Lower leg skin (tissue), 4 donors: ENCODE measurements at places on chromosomes 16 and 17. TPM values are rescaled to one million over a fixed set of nuclear protein-coding genes. Genes with fewer than 3 reads are reported as not detected.

DNA sequence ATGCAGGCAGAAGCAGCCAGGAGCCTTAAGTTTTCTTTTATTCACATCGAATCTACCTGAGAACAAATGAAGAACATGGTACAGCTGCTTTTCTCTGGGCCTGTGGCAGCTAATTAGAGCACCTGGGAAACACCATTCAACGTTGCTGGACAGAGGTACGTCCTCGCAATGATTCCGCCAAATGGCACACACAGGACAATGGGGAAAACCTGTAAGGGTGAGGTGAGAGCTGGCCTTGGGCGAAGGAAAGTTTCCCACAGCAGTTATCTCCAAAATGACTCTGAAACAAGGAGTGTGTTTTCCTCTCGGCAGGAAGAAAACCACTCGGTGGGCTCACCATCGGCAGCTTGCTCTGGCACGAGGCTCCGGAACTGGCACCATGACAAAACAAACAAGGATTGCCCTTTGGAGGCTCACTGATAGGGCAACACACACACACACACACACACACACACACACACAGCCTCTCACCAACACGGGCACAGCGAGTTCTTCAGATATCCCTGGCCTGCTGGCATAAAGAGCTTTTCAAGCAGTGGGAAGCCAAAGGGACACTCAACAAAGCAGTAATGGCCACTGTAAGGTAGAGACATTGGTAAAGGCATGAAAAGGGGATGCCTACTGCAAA lies 73.7 kb downstream of the ZFHX3 start:
- no peak for DNase-seq

DNA sequence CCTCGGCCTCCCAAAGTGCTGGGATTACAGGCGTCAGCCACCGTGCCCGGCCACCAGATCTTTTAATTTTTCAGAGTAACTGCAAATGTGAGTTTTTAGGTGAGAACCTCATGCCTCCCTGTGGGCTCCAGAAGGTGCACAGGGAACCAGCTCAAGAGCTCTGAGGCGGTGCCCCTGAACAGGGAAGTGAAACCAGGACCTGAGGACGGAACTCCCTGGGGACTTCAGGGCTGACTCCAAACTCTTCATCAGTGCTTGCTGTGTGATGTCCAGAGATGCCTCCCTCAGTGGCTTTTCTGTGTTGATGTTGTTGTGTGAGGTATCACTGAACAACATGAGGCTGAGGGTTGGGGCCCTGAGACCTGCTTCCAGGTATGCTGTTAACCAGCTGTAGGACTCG lies 23.8 kb downstream of the SLC12A3 start:
- no peak for DNase-seq

- no peak for DNase-seq
Observed at GRCh38 chr16:76121636-76122035, 155.6 kb upstream of the CNTNAP4 start.

- no peak for DNase-seq
Observed at GRCh38 chr16:23339787-23340186, 37.7 kb downstream of the SCNN1B start.

DNA sequence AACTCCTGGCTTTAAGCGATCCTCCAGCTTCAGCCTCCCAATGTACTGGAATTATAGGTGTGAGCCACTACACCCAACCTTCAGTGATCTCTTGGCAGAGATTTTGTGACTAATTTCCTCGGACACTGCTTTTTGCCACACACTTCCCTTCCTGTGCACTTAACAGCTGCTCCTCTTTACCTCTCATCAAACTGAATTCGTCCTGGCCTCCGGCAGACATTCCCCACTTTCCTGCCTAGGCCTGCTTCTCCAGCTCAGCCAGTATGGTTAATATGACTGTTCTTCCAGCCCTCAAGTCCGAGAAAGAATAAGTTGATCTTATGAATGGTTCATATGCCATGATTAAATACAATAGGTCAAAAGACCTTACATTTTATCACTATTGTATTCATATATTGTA lies 69.0 kb upstream of the MTMR4 start:
- DNase-seq = no peak

DNA sequence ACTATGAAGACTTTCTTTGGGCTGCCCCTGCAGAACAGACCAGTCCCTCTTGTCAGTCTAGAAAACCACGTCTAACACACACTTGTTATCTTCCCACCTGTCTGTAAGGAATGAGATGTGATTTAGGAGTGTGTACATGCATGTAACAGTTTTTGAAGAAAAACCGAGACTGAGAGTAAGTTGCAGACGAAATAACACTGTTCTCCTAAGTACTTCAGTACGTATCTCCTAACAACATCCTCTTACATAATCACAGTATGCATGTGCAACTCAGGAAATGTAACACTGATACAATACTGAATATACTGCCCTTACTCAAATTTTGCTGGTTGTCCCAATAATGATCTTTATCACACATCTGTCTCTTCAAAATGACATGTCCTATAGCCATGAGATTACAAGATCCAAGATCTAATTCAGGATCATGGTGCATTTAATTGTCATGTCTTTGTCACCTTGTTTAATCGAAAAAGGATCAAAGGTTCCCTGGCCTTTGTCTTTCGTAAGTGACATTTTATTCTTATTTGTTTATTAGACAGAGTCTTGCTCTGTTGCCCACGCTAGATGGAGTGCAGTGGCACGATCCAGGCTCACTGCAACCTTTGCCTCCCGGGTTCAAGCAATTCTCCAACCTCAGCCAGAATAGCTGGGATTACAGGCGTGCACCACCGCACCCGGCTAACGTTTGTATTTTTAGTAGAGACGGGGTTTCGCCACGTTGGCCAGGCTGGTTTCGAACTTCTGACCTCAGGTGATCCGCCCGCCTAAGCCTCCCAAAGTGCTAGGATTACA lies 25.6 kb downstream of the CREBBP start:
- no peak for DNase-seq

DNA sequence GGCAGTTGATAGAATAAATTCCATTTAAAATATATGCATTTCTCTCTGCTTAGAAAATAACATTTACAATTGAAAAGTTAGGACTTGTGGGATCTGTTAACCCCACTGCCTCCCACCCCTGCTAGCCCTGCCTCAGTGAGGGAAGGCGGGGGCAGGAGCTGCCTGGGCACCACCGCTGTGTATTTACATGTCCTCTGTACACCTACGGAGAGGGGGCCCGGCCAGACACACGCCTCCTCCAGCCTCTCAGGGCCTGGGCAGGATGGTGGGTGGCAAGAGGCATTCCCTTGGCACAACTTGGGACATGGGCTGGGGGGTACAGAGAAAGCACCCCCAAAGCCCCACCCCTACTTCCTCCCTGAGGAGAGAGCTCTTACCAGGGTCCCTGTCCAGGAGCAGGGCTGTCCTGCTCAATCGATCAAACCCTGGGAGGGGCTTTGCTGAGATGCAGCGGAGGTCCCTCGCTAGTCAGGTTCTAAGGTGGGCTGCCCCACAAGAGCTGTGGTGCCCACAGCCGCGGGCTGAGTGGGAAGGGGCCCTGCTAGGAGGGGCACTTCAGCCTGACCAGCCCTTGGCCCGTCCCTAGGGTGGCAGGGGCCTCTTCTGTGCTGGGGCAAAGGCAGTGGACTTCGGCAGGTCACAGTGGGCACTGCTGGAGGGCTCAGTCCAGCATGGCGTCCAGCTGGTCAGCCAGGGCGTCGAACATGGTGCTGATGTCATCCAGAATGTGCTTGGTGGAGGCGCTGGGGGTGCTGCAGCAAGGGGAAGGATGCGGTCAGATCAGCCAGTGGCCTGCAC lies 14.7 kb downstream of the CASKIN2 start:
- DNase-seq = no peak

DNA sequence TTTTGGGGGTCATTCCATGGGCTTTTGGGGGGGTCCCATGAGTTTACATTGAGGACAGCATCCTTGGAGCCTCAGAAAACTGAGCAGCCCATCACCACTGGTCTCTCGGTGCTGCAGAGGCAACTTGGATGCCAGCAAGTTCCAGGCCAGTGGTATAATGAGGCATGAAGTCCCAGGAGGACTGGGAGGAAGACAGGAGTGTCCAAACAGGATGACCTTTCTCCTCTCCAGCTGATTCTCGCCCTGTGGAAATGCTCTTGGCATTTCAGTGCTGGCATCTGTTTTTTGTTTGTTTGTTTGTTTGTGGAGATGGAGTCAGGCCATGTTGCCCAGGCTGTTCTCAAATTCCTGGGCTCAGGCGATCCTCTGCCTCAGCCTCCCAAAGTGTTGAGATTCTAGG lies 347.6 kb downstream of the SNX29 start:
- no peak for DNase-seq

GRCh38 chr16:57628008-57628781 lies at the start of gene ADGRG1:
TSS of gene ADGRG1 (plus strand) at chr16:57628630. CDS start at chr16:57650288, 21,658 bp downstream.
- peak; percentile 76 for DNase-seq

DNA sequence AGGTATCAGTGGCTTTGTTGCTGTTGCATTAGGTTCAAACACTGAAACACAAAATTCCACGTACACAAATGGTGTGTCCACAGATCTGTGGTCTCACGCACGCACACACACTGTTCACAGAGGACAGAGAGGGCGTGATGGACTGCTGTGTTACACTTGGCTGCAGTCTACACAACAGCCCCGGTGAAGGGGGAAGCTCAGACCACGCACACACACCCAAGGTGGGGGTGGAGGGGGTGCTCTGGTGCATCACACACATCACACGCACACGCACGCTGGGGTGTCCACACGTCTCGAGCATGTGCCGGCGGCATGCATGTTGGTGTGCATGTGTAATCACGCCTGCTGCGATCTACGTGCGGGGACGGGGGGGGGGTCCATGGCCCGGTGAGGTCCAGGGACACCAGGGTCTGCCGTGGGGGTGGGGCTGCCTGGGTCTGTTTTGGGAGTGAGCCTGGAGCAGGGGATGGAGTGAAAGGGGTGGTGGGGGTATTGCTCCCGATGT lies 7.3 kb downstream of the HSD3B7 start:
- DNase-seq = no peak

DNA sequence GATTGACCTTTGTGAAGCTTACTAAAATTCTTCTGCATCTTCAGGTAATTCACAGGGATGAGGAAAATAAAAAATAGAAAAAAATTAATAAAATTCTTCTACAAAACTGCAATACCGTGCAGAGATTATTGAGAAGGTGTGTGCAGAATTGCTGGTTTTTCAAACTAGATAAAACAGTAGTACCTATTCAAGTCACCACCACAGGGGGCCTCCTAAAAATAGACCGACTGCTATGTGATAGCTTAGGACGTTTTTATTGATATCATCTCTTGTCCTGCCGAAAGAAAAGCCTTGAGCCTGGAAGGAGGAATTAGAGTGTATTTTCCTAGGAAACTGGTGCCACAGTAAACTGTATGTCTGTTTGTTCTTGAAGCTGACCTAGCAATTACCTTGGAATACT lies 325.9 kb downstream of the ZFHX3 start:
- no peak for DNase-seq

- no peak for DNase-seq
Observed at GRCh38 chr16:31355431-31356100, 590 bp downstream of the ITGAX start.

GRCh38 chr17:35088356-35088880 lies 24.9 kb upstream of the RFFL start:
- peak; percentile 91 for DNase-seq

DNA sequence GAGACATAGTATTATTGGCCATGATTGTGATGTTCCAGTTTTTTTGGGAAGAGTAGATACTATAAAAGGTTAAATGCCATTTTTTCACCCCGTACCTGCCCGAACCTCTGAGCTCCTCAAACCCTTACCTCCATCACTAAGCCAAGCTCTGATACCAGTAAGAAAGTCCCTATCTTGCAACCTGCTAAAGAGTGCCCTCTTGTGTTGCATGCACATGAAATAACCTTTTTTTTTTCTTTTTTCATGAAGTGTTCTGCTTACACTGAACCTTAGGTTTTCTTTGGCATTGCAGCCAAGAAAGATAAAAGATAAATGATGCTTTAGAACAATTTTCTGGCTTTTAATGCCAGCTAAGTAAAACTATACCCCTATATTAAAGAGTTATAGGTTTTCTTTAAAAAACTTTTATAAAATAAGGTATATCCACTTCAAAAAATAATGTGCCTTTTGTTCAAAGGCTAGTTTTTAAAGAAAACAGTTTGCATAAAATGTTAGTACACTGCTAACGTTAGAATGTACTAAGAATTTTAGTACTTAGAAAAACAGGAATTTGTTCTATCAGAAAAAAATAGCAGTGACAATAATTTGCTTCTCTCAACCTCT lies 295.3 kb upstream of the PMFBP1 start:
- no peak for DNase-seq

DNA sequence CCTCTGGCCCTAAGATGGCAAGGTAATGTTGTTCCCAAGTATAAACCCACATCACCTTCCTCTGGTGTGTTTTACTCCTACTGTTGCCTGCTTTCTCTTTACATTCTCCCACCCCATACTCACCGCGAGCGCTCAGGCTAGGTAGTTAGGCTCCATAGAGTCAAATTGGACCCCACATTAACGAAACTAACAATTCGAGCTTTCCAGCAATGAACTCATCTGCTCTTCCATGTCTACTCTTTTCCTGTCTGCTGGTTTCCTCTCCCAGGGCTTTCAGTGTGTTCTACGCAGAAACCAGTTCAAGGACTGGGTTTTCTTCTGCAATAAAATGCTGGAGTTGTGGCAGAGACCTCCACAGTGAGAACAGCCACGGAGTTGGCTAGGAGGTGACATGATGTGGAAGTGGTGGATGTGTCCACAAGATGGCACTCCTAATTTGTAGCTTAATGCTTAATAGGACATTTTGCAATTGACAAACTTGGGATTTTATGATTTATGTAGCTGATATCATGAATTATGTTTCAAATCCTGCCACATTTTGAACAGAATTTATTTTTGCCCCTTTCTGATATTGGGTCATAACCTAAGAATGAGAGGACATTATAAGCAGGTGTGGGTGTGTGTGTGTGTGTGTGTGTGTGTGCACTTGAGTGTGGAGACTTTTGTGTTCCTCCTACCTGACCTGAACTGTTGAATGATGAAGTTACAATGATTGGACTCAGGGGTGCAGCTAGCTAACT lies 2.2 kb upstream of the UQCRC2 start:
- no peak for DNase-seq

- DNase-seq = no peak
Observed at GRCh38 chr16:54510685-54511221, 224.2 kb upstream of the IRX3 start.

The GP2 gene
- 3.7 TPM for total RNA-seq

The VASN gene
- 52.8 TPM for total RNA-seq

The KRTAP2-1 gene
- total RNA-seq = not detected

The HEATR9 gene
- not detected for total RNA-seq

The AIPL1 gene
- not detected for total RNA-seq

The SHISA6 gene
- total RNA-seq = 1.5 TPM

The GPR142 gene
- not detected for total RNA-seq

The C16orf86 gene
- total RNA-seq = 7.6 TPM

The RAB26 gene
- 2.9 TPM for total RNA-seq
